ENCODE measurements at places on chromosomes 3 and 15. TPM values are rescaled to one million over a fixed set of nuclear protein-coding genes. Genes with fewer than 3 reads are reported as not detected.

DNA sequence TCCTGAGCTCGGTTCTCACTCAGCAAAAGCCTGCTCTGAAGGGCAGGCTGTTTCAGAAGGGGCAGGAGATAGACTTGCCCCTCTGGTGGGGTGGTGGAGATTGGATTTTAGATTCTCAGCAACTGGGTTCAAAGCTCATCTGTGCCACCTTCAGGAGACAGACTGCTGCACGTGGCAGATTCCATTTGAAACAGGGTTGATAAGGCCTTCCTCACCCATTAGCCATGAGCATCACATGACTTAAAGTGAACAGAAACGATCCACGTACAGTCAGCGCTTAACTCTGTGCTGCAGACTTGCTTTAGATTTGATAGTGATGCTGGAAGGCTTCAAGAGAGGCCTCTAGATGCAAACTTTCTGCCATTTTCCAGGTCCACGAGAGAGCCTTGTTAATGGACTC is 35.0 kb upstream of the MGLL start:
- no peak for DNase-seq

GRCh38 chr15:48761393-48762158 is 49.3 kb downstream of the CEP152 start:
- no peak for DNase-seq

DNA sequence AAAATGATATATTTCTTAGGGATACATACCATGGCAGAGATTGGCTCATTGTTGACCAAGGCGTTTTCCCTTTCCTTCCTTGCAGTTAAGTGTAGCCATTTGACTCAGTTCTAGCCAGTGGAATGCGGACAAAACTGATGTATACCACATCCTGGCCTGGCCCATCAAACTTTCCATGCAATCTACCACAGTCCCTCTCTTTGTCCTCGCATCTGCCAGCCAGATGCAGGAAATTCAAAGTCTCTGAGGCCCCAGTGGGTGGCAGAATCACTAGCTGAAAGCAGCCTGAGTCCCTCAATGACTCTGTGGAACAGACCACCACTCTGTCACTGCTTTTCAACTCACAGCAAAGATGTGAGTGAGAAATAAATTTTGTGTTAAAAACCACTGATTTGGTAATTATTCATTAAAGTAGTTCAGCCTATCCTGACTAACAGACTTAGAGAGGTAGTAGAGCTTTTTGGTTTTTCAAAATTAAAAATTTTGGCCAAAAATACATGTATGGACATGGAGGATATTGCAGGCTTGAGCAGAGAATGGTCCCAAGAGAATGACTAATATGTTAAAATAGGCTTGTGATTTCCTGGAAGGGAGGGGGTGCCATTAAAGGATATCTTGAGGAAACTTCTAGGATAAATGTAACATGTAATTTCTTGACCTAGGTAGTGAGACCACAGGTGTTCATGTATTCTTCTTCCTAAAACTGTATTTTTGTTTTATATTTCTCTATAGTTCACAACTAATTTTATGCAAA is 10.9 kb downstream of the LRRFIP2 start:
- no peak for DNase-seq

DNA sequence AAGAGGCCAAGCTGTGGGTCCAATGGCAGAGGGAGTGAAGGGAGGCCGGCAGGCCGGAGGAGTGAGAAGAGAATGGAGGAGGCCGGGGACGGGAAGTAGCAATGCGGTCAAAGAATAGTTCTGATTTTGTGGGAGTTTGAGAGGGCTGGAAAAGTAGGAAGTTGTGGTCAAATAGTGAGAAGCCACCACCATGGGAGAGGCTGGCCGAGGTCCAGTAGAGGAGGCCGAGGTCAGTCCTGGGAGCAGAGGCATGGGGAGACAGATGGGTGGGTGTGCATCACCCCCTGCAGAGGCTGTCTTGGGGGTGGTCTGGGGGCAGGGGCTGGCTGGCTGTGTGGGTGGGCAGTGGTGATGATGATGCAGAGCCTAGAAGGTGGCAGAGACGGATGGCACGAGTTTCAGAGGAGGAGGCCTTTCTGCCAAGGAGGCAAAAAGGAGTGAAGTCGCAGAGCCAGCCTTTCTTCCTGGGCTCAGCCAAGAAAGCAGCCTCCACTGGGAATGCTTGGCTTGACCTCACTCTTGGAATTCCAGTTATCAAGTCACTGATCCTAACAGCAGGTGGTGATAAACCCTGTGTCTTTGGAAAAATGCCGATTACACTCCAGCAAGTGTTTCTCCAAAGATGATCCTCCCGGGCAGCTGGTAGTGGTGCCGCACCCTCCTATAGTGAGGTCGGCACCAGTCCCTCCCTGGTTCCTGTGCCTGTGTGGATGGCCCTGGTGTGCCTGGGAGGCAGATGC is 57.3 kb downstream of the ARNT2 start:
- DNase-seq = no peak

Gene RGMA
- total RNA-seq = 88.4 TPM

DNA sequence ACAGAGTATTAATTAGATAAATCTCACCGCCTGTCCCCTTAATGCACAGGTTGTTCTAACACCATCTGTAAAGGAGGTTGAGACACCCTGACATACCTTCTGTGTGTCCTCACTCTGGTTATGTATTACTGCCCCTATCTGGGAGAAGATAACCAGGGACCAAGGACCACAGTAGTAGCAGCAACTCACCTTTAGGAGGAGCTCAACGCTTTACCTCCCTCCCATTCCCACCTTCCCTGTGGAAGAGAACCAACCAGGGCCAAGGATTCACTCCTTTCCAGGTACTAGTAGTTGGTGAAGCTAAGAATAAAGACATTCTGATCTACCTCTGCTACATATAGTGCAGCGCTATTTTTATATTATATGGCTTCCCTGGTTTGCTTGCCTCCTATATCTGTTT is 232.6 kb downstream of the MEX3B start:
- no peak for DNase-seq

Gene FRMD5
- total RNA-seq = 2.3 TPM

GRCh38 chr3:62445275-62445674 is 71.9 kb upstream of the FEZF2 start:
- DNase-seq = no peak

DNA sequence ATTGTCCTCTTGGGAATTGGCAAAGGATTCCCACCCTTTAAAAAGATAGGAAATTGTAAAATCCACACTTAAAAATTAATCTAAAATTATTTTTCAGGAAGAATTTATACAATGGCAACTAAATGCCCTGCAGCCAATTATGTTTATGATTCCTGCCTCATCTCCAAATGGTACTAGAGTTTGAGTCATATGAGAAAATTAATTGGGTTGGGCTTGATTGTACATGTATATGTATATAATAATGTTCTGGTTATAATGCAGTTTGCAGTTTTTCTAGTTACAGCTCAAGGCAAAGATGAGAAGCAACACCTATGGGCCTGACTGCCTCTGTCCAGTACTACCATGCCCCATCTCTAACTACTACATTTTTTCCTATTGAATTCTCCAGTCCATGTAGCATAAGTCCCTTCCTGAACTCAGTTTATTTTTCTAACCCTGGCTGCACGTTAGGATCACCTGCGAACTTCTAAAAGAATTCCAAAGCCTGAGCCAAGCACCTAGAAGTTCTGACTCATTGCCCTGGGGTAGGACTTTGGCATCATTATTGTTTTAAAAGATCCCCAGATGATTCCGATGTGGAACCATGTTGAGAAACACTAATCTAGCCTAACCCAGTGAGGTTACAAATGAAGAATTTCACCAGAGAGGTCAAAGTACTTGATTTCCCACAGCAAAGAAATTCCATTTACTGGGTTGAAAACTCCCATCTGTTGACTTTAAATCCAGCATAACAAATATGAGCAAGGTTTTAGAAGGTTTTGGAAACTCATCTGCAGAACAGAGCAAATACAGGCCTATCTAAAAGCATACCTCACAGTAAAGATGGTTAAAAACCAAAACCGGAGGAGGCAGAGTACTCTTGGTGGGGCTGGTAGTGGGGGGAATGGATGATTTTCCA is 19.4 kb downstream of the TGFBR2 start:
- no peak for DNase-seq

GRCh38 chr3:14286887-14287500 is 108.4 kb downstream of the LSM3 start:
- DNase-seq = no peak

GRCh38 chr3:194592798-194593752 is 40.1 kb downstream of the TMEM44 start:
- no peak for DNase-seq

- no peak for DNase-seq
Observed at GRCh38 chr3:192687488-192688152, 39.7 kb downstream of the FGF12 start.

Gene TMEM212
- total RNA-seq = not detected

GRCh38 chr15:49492830-49493229 is 69.8 kb downstream of the FGF7 start:
- DNase-seq = no peak

DNA sequence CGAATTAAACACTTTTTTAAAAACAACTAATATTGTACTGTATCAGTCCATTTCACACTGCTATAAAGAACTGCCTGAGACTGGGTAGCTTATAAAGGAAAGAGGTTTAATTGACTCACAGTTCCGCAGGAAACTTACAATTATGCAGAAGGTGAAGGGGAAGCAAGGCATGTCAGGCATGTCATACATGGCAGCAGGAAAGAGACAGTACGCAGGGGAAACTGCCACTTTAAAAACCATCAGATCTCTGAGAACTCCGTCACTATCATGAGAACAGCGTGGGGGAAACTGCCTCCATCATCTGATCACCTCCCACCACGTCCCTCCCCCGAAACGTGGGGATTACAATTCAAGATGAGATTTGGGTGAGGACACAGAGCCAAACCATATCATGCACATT is 162.8 kb upstream of the TPM1 start:
- DNase-seq = no peak

Gene IL17RE
- total RNA-seq = 41.8 TPM

DNA sequence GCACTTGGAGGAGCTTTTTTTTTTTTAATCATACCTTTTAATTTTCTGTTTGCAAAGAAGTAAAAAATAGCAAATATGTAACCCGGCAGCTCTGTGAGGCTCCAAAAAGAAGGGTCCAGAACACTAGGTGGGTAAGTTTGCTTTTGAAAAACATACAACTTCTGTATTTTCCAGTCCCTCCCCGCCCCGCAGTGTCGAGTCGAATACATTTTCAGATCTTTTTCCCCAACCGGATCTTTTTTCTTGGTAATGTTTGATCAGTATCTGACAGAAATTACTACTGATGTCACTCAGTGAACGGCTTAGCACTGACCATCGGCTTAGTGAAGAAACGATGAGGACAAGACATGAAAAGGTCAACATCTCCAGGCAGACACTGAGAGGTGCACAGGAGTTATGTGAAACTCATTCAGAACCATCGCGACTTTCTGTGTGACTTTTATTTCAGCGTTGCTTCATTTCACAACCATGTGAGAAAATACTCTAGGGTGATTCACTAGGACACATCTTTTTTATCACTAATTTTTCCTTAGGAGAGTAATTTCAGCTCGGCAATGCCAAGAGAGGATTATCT is 11.0 kb downstream of the ISL2 start:
- DNase-seq = peak; percentile 19

DNA sequence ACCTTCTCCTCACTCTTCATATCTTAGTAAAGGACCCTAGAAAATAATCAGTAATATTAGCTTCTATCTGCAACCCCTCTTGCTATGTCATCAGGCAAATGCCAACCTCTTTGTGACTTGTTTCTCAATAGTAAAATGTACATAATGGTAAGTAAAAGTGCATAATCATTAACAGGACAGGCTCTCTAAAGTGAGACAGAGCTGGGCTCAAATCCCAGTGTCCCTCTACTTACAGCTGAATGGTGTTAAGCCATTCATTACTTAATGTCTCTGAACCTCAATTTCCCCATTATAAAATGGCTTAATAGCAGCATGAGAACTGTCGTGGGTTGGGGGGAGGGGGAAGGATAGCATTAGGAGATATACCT is 62.6 kb upstream of the ATP11B start:
- no peak for DNase-seq

GRCh38 chr3:10534066-10534465 is 28.7 kb upstream of the ATP2B2 start:
- DNase-seq = no peak

- DNase-seq = no peak
Observed at GRCh38 chr3:40381904-40382616, 4.9 kb upstream of the ENTPD3 start.

All from mucosa of descending colon (tissue), 3 donors.